ENCODE measurements at places on chromosomes 4 and X.
A peak's percentile ranks its signal among the peaks of the same experiment; 100 is the strongest.

GRCh38 chr4:79182209-79182608 is 143.7 kb downstream of the NAA11 start:
- DNase-seq, result no peak

- peak; percentile 70 for DNase-seq
These were observed at the start of gene NDNF for GRCh38 chr4:121072224-121073003. NDNF (minus strand) TSS chr4:121072535; CDS start chr4:121045837, 26,698 bp downstream.

DNA sequence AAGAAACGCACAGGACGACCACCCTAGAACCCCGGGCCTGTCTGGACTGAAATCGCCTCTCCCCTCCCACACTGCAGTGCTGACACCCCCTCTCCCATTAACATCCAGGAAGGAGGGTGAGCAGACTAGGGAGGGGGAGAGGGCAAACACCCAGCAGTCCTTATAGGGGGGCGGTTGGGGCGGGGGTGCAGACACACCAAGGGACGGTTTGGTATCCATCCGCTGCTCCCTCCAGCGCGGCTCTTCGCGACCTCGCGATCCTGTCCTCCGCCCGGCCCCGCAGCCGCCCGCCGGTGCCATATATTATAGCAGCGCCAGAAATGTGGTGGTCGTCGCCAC is 411 bp upstream of the GPRASP1 start:
- DNase-seq, result no peak

GRCh38 chrX:57930051-57930450 is 19.8 kb upstream of the ZXDA start:
- no peak for DNase-seq

DNA sequence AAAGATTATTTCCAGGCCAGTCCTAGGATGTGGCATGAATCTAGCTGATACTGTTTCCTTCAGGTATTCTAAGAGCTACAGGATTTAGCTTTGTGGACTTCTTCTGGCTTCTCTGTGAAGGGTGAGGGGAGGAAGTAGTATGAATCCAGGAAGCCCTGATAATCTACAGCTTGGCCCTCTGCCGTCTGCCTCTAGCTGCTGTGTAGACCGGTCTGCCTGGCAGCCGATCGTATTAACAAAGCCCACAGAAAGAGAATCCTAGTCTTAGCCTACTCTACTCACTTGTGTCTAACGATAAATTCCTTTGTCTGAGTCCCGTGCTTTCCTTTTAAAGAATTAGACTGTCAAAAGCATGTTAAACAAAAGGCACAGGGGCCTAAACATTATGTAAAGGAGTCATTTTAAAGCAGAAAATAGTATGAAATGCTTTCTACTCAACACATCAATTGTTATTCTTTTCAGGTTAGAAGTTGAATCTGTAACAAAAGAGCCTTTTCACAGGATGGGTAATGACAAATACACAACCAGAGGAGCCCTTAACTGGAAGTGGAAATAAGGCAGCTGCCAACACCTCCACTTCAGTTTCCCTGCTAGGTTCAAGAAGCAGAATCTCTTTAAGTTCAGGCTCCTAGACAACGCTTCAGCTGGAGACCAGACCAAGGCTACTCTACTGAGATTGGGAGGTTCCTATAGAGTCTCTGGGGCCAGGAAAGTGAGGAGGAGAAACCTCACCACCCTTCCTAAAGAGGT is 48.9 kb upstream of the UCP1 start:
- DNase-seq, result no peak

- no peak for DNase-seq
These were observed 104.3 kb upstream of the IGSF1 start for GRCh38 chrX:131393426-131393825.

- no peak for DNase-seq
These were observed 5.0 kb upstream of the SHROOM4 start for GRCh38 chrX:50818986-50819385.

- no peak for DNase-seq
These were observed 201.1 kb downstream of the STPG2 start for GRCh38 chr4:97942137-97942536.

- no peak for DNase-seq
These were observed 2.4 kb downstream of the ATP6AP1 start for GRCh38 chrX:154430916-154431315.

DNA sequence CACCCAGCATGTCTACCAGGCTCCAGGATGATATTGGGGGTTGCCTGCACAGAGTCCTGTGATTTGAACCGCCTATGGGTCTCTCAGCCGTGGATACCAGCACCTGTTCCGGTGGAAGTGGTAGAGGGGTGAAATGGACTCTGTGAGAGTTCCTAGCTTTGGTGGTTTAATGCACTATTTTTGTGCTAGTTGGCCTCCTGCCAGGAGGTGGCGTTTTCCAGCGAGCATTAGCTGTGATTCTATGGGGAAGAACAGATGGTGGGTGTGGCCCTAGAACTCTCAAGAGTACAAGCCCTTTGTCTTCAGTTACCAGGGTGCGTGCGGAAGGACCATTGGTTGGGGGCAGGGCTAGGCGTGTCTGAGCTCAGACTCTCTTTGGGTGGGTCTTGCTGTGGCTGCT is 316.9 kb upstream of the AMOT start:
- DNase-seq, result no peak

- no peak for DNase-seq
These were observed 165.3 kb upstream of the RPS6KA3 start for GRCh38 chrX:20432048-20432447.

DNA sequence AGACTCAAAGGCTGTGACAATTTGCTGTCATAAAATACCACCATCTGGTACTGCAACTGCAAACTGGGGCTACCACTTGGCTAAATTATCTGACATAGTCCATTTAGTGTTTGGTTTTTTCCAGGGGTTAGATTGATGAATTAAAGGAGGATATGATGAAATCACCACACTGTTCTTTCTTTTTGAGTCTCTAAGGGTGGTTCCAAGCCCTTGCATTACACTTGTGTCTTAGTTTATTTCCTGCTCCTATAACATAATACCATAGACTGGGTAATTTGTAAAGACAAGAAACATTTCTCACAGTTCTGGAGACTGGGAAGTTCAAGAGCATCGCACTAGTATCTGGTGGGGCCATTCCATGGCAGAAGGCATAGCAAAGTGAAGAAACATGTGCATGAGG is 32.0 kb upstream of the CD38 start:
- DNase-seq, result no peak

DNA sequence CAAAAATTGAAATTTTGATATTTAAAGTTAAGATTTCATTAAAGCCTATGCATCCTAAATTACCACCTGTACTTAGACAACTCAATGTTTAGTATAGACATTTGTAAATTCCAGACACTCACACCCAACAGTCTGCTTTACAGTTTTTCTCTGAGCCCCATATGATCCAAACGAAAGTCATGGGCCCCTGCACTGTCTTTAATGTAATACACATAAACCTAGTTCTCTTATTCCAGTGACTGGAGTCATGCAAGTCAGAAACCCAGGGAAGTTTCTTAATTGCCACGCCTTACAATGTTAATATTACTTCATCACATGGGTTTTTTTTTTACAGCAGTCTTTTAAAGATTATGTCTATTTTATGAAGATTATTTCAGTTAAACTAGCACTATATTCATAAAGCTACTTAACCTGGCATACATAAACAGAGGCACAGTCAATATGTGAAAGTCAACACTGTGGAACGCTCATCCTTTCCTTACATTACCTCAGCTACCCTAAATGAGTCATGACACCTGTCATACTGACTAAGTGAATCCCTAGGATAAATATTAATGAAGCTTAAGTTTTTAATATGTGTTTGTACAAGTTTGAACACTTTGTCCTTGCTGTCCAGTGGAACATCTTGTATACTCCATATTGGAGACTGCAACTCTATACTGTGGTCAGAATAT is 67.7 kb upstream of the H2AZ1 start:
- no peak for DNase-seq

DNA sequence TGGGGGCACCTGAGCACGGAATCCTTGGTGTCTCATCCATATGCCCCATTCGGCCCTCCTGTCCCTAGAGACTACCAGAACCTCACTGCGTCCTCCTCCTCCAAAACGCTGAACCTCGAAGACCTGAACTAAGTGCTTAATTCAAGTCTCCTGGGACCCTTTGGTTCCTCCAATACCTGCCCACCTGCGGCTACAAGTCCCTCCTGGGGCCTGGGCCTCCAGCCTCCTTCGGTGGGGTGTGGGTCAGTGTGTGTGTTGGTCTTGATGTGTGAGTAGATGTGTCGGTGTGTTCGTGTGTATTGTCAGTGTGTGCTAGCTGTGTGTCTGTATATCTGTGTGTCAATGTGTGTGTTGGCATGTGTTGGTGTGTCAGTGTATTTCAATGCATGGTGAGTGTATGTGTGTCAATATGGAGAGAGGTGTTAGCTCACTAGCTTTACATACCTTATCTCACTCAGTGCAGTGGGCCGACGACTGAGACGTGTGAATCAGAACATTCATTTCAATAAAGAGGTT is 2.6 kb upstream of the SEPTIN6 start:
- DNase-seq, result no peak

GRCh38 chrX:136162827-136163570 is 15.7 kb downstream of the FHL1 start:
- peak; percentile 41 for DNase-seq

- DNase-seq, result no peak
These were observed 172.1 kb upstream of the MAP3K15 start for GRCh38 chrX:19687395-19687794.

GRCh38 chrX:153608376-153608775 is 9.4 kb upstream of the CCNQ start:
- no peak for DNase-seq

DNA sequence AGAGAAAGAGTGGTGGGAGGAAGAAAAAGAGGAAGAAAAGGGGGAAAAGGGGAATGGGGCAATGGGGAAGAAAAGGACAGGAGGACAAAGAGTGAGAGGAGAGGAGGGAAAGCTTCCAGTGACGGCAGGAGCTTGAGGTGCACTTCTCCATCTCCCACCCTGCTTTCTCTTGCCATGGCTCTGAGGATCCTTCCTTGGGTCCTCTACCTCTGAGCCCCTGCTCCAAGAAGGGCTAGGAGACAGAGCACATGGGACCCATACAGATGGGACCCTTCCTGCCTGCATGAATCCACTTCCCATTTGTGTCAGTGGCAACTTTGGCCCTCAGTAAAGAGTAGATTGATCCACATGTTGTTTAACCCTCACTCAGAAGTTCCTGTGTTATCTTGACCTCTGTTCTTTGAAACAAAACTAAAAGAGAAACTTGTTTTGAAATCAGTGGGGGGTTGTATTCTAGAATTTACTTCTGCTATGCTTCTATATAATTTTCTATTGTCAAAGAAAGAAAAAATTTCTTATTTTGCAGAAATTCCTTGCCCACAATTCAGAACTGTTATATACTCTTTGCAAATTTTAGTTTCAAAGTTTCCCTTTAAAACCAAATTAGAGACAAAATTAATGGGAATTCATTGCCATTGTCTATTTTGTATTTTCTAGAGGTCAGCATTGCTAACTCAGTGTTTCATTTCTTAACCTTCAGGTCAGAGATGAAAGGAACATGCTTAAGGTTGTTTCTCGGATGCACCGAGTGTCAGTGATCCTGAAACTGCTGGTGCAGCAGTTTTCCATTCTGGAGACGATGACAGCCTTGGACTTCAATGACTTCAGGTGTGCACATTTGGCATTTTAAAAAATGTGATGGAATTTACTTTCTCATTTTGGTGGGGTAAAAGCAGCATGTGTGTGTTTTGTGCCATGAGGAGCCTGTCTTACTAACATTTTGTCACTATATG is 5.0 kb downstream of the TDO2 start:
- DNase-seq, result no peak

DNA sequence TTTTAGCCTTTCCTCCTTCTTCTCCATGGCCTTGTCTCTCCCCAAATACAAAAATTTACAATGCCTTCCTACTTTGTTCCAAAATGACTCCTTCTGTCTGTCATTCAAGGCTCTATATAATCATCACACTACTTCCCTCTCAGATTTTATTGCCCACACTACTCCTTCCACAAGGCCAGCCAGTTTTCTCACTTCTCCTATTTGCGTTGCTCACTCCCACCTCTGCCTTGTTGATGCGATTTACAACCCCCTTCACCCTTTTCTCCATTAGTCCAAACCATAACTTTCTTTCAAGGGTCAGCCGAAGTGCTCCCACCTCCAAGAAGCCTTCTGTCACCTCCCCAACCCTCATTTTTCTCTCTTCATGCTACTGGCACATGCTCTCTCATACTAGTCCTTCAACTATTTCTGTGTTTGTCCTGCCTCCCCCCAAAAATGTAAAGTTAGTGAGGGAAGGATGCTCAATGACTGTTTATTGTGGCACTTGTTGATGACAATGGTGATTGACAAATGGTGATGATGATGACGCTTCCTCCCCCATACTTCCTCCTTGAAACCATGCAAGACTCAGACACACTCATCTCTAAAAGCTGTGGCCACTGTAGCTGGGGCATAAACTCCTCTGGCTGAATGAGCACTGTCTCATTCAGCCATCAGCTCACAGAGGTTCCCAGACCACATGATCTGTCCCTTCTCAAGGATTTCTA is 2.7 kb upstream of the XKRX start:
- no peak for DNase-seq

DNA sequence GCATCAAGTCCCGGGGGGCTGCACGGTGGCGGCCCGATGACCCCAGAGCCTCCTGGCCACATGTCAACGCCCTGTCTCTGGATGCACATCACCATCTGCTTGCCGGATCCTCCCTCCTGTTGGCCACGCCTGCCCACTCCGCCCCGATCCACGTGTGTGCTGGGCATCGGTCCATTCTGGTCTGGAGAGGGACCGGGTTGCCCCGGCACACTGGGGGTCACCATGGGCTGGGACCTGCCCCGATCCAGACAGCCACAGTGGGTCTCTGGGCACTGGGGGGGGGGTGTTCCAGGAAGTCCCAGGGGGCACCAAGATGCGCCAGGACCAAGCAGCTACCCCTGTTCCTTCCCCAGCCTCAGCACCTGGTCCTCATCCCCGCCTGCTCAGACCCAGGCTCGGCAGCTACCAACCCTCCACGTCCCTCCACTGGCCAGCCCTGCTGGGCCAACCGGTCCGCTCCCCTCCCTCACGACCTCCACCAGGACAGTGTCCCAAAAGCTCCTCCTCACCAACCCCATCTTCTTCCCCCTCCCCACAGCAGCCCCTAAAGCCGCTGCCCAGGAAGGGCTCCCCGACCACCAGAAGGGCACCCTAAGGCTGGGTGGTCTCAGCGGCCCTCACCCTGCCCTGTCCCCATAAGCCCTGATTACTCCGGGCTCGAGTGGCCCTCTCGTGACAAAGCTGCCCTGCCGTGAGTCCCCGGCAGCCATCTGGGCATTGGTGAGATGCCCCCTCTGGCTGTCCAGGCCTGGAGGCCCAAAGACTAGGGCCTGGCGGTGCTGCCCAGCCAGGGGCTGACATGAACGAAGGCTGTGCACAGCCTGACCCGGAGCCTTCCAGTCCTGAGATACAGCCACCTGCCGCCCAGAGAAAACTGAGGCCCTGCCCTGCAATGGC is 4.6 kb downstream of the CTBP1 start:
- DNase-seq, result no peak

GRCh38 chr4:161931089-161931488 is 232.7 kb downstream of the FSTL5 start:
- DNase-seq, result no peak

- no peak for DNase-seq
These were observed 146.0 kb upstream of the CPEB2 start for GRCh38 chr4:14856062-14856933.

DNA sequence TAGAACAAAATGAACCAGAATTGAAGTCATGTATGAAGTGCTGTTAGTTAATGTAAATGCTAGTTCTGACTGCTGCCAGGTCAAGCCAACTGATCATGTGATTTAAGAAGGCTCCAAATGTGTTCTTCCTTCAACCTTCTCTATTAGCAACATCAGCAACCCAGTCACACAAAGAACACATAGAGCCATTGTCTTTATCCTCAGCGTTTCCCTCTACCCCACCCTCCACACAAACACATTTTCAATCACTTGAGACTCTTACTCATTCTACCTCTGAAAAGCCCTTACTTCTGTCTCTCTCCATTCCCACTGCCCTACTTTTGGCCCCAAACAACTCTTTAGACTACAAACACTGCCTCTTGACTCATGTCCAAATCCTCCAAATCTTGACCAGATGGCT is 89.7 kb upstream of the KDR start:
- DNase-seq, result no peak

All from CD8-positive, alpha-beta T cell (primary cell).